ENCODE measurements at places on chromosomes 16 and 17.

DNA sequence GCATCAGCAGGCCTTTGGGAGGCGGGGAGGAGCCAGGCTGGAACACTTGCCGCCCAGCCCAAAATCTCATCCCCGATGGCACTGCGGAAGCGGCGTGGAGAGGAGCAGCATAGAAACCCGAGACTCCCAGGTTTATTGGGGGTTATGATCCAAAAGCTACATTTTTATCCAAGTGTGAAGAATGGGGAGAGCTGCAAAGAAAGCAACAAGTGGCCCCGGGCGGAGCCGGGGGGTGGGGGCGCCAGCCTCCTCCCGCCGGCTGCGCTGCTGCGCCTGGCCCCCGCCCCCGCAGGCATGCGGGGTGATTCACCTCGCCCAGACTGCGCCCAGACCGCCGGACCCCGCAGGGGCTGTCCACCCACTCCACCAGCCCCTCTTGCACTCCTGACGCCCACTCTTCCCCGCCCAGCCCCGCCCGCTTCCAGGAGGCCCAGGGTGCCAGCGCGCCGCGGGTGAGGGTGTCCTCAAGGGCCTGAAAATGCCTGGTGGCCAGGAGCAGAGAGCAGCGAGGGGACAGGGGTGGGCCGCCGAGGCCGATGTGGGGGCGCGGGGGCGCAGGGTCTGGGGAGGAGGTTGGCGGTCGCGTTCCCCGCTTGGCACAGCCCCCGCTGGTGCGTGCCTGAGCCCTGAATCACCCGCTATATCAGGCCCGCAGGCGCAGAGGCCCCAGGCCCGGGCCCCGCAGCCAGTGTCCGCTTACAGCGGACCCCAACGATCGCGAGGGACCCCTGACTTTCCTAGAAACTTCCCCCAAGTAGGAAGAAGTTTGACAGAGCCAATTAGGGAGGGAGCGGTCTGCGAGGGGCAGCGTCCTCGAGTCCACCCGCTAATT lies 1.3 kb downstream of the CAVIN1 start:
- no peak for DNase-seq

GRCh38 chr17:54968988-54969332 lies 395 bp downstream of the STXBP4 start:
- no peak for DNase-seq

DNA sequence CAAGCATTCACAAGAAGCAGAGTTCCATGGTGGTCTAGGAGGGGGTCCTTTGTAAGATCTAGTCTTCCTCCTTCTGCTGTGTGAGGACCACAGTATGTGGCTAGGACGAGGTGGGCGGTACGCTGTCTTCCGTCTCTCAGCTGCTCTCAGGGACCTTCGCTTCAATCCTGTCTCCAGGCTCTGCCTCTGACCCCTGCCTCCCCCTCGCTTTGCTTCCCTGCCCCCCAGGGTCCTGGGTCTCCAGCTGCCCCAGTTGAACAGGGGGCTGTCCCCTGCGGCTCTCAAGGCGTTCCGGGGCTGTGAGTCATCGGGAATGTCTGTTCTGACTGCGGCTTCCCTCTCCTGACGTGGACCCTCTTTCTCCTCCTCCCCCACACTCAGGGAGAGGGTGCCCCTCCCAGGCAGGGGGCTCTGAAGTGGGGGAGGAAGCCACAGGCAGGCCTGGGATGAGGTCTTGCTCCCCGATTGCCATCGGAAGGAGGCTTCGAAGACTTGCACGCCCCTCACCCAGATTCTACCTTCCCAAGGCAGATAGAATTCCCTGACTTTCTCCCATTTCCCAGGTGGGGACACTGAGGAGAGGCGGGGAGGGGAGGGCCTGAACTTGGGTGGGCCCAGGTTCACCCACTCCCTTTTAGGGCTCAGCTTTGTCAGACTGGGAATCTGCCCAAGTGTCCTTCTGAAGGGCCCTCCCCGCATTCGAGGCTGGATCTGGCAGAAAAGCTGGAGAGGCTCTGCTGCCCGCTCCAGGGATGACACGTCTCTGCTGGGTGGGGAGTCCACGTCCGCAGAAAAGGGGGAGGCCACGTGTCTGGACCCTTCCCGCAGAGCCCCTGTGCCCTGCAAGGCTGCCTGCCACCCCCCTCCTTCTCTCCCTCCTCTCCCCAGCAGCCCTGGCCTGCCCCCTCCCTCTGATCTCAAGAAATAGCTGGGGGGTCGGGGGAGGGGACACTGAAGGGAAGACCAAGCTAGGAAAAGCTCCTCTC lies 9.1 kb upstream of the COL1A1 start:
- DNase-seq, result no peak

- DNase-seq, result no peak
Observed at GRCh38 chr17:16945663-16946218, 26.2 kb downstream of the TNFRSF13B start.

DNA sequence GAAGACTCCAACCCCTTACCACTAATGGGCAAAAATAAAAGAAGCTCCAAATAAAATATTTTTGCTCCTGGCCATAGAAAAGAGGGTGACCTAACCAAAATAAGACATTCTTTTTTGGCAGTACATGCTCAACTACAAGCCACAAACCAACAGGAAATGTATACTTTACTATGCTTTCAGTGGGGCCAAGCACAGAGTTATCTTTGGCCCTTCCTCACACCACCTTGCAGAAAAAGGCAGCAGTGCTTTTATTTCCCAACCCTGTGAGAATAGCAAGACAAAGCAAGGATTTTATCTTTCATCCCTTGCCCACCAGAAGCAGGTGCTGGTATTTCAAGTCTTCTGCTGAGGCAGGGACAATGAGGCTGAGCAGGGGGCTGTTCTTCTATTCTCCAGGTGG lies 1493.1 kb downstream of the CDH11 start:
- DNase-seq, result no peak
